ENCODE measurements at places on chromosomes 4 and X. TPM values are rescaled to one million over a fixed set of nuclear protein-coding genes. Genes with fewer than 3 reads are reported as not detected.

The DCHS2 gene
- 1.4 TPM for total RNA-seq

The GCNA gene
- 3.6 TPM for total RNA-seq

- DNase-seq: no peak
These were observed 575 bp downstream of the SLC25A6 start for GRCh38 chrX:1391370-1391706.

The DCAF12L2 gene
- not detected for total RNA-seq
